ENCODE measurements at places on chromosomes 13 and 19.

DNA sequence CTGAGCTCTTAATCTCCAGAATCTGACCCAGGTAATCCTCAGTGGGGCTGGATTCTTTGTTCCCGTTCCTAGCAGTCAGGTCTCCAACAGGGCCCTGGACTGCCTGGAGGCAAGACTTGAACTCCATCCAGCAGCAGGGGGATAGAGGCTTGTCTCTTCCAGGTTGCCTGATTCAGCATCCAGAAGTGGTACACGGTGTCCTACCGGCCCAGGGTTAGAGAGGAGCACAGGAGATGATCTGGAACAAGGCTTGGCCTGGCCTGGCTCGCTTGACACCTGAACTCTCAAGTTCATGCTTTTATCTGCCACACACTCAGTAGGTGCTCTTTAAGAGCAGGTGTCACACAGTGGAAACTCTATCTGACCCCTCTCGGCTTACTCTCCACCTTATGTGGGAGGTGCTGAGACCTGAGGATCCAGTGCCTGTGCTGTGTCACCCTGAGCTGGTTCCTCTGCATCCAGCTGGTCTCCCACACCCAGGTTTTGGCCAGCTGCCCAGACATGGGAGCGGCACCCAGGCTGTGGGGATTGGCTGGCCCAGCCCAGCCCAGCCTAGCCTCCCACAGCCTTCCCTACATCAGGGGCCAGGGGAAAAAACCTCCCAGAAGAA lies at the start of gene CYP4F3:
Gene CYP4F3 (plus strand): TSS at position 604 of the 610 bp plus-strand sequence. CDS start 519 bp downstream, outside the sequence.
- DNase-seq: no peak

DNA sequence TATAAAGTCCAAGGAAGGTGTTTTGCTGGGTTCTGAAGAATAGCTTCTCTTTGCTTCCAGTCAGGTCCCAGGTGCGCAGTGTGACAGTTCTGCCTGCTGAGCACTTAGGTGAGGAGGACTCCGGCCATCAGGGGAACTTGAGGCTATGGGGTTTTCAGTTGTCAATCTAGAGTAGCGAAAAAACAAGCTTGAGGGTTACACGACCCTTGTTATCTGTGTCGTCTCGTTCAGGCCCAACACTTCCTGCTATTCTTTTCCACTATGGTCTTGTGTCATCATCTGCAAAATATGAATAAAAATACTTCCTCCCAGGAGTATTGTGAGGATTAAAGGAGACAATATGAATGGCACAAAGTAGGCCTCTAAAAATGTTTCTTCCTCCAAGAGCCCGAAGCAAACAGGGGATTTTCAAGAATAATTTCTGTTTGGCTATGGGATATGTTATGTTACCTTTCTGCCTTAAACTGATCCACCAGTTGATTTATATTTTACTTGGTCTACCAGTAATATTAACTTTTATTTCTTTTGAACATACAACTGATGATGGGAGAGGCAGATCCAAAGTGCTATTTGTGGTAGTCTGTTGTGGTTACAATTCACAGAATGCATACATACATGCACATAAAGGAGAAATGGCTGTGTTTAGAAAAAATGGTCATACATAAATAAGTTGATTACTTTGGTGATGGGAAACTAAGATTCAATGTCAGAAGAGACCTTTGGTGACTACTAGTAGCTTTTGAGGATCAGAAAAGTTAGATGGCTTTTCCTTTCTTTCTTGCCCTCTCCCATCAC lies 40.5 kb upstream of the RCBTB2 start:
- DNase-seq: no peak

DNA sequence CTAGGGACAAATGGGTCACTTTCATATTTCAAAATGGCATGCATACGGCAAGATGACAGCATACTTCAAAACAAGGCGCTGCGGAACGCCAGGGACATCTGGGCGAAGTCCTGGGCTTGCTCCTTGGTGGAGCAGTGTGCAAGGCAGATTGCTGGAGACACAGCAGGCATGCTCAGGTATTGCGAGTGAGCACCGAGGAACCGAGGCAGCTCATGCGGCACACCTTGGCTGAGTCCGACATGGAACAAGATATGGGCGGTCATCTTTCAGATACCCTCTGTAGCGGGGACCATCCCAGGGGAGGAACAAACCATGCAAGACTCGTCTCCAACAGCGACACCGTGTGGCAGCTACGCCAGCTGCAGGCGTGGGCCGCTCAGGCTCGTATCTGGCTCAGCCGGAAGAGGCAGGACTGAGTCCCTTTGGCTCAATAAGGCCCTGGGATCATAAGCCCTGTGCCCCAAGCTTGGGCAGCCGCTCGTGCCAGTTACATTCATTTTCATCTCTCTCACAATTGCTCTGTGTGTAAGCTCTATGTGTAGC lies 112.4 kb downstream of the NUFIP1 start:
- no peak for DNase-seq

- no peak for DNase-seq
These were observed 1283.6 kb downstream of the UQCRFS1 start for GRCh38 chr19:27929399-27929798.

GRCh38 chr19:6204212-6204611 lies 68.7 kb downstream of the ACSBG2 start:
- DNase-seq: no peak

GRCh38 chr13:84686973-84687372 lies 804.7 kb upstream of the SLITRK1 start:
- no peak for DNase-seq

DNA sequence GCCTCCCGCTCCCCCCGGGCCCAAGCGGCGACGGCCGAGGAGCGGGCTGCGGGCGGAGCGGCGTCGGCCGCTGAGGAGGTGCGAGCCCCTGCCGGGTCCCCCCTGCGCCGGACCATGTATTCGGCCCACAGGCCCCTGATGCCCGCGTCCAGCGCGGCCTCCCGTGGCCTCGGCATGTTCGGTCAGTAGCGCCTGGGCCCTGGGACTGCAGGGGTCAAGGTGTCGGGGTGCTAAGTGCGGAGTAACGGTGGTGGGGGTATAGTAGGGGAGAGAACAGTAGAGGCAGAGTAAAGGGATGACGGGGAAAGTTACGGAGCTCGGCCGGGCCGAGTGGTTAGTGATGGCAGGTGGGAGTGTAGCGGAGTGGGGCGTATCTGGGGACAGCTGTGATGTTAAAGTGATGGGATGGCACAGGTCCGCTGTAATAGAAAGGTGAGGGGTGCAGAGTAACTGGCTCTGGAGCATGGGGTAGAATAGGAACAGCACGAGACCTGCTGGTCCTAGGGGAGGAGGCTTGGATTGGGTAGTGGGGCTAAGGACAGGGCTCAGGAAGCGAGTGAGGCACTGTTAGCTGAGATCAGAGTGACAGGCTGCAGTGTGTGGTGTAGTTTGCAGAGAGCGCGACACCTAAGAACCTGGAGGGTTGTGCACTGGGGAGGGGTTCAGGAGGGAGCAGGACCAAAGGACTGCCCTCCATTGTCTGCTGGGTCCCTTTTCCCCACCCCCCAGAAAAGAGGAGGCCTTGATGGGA lies 15.7 kb downstream of the CIC start:
- peak; percentile 33 for DNase-seq

DNA sequence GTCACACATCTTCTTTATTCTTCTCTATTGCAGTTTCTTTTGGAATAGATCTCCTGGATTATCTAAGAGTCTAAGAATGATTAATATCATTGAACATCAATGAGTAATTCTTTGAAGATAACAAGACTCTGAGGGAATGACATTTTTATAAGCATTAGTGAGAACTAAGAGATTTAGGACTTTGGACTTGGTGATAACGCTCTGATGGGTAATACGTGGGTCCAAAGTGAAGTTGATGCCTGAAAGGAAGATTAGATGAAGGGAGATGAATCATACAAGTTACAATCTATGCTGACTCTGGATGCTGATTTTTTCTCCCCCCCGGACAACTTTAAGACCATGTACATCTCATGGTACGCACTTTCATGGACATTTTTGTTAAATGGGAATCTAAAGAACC lies 364.5 kb downstream of the GPC5 start:
- DNase-seq: no peak
